ENCODE measurements at places on chromosomes 7 and 10.

DNA sequence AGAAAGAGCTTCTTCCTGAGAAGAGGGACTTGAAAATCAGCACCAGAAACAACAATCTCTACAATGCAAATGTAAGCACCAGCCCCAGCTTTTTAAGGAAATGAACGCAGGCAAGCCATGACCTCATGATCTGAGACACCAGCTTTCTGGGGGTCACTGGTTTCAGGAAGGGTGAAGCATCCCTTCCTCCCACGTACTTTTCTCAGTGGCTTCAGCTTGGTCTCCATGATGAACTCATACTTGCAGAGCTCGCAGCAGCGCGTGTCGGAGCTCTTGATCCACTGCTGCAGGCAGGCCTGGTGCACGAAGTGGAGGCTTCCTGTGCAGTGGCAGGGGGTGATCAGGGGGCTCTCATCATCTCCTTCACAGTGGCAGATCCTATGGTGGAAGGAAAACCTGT is 87.0 kb downstream of the ALOX5 start:
- H3K4me1 ChIP-seq: no peaks in the 10 kb centered on the region
- H3K36me3 ChIP-seq: no peaks in the 10 kb centered on the region
- no peak for DNase-seq
- H3K4me3 ChIP-seq: no peak overlapping the region
- no peak overlapping the region for H3K27ac ChIP-seq
- no peaks in the 10 kb centered on the region for H3K27me3 ChIP-seq

DNA sequence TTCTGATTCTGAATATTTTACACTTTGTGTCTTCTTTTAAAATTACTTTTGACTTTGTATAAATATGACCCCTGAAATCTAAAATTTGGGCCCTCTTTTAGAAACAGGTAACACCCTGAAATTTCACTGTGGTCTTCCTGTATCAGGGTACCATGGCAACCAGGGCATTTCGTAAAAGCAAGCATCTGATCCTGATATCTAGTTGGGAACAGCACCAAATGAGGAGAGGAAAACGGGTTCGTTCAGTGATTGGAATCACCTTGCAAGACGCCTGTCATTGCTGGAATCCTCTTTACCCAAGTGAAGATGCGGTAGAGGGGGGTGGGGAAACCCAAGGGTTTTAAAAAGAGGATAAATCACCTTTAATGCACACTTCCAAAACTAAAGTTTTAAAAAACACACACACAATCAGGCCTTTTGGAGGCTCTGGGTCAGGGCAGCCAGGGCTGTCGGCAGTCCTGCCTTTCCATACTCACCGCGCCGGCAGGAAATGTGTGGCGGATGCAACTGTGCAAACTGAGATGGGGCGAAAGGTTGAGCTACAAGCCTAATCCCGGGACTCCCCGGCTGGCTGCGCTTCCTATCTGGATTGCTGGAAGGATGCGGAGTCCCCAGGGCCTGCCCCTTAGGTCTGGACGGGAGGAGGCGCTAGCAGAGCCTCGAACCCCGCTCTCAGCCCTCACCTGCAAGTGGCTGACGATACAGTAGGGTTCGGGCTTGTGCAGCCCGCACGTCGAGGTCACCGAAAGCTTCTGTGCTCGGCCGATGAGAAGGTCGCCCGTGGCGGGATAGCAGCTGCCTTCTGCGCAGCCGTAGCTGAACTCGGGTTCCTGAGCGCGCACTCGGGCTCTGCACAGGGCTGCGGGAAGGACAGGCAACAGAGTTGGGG is 1.8 kb downstream of the LAMB1 start:
- peak; percentile 77 for DNase-seq
- peaks cover 56% of the 10 kb centered on the region for H3K27me3 ChIP-seq
- H3K4me3 ChIP-seq: peak overlapping the region; percentile 77
- H3K27ac ChIP-seq: no peak overlapping the region

DNA sequence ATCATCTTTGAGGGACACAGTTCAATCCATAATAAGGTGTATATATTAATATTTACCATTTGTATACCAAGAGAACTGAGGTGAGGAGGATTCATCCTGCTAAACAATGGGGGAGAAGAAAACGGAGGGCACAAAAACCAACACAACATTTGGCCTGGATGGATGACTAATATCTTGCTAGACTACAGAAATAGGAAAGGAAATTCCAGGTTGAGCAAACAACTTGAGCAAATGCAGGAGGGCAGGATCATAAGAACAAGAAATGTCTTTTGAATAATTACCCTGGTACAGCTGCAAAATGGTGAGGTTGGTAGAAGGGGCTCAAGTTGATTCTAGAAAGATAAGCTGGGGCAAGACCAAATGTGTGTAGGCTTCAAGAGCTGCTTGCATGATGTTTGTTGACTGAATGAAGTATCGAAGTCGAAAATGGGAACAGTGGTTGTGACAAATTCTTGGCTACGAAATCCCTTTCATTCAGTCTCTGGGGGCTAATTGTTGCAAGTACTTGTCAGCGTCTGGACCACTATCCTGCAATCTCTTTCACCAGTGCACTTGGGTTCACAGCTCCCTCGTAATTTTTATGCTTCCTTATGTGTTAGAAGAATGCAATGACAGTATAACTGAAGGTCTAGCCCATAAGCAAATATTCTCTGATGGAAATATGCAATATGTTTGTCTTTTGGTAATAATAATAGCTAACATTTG is 176.2 kb downstream of the PTEN start:
- no peaks in the 10 kb centered on the region for H3K27me3 ChIP-seq
- DNase-seq: no peak
- H3K27ac ChIP-seq: no peak overlapping the region
- H3K36me3 ChIP-seq: no peaks in the 10 kb centered on the region

- H3K27ac ChIP-seq: no peak overlapping the region
- H3K36me3 ChIP-seq: no peaks in the 10 kb centered on the region
- no peak overlapping the region for H3K4me3 ChIP-seq
- DNase-seq: peak; percentile 29
- peaks cover 12% of the 10 kb centered on the region for H3K27me3 ChIP-seq
- H3K4me1 ChIP-seq: peaks cover 9% of the 10 kb centered on the region
Observed at GRCh38 chr7:134129856-134130523, 2.9 kb downstream of the LRGUK start.

DNA sequence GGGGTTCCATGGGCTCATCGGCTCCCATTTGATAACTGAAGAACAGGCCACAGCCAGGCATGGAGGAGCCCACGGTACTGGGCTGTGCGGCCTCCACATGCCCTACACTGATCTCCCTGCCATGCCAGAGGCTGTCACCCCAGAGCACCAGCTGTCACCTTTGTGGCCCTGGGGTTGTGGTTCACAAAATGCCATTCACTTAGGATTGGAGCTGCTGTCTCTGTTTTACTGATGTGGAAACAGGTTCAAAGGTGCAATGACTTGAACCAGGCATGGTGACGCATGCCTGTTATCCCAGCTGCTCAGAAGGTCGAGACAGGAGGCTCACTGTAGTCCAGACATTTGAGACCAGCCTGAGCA is 4.3 kb upstream of the UPK3B start:
- H3K27ac ChIP-seq: no peak overlapping the region
- H3K27me3 ChIP-seq: no peaks in the 10 kb centered on the region
- no peak overlapping the region for H3K4me3 ChIP-seq
- H3K36me3 ChIP-seq: no peaks in the 10 kb centered on the region

- DNase-seq: no peak
- peaks cover 12% of the 10 kb centered on the region for H3K4me1 ChIP-seq
- H3K27ac ChIP-seq: no peak overlapping the region
- H3K4me3 ChIP-seq: no peak overlapping the region
- H3K36me3 ChIP-seq: no peaks in the 10 kb centered on the region
Observed at GRCh38 chr7:53475776-53476175, 440.3 kb downstream of the POM121L12 start.

GRCh38 chr10:69312528-69312927 is 34.2 kb downstream of the HK1 start:
- no peak overlapping the region for H3K27ac ChIP-seq
- no peaks in the 10 kb centered on the region for H3K27me3 ChIP-seq
- no peaks in the 10 kb centered on the region for H3K36me3 ChIP-seq

- no peaks in the 10 kb centered on the region for H3K36me3 ChIP-seq
- H3K4me3 ChIP-seq: no peak overlapping the region
- H3K27ac ChIP-seq: no peak overlapping the region
- H3K4me1 ChIP-seq: no peaks in the 10 kb centered on the region
- no peak for DNase-seq
Observed at GRCh38 chr10:120828763-120829319, 22.3 kb upstream of the WDR11 start.

GRCh38 chr7:121985476-121986030 is 112.6 kb downstream of the PTPRZ1 start:
- H3K4me1 ChIP-seq: no peaks in the 10 kb centered on the region
- no peaks in the 10 kb centered on the region for H3K27me3 ChIP-seq
- no peak overlapping the region for H3K4me3 ChIP-seq
- DNase-seq: no peak

- peak overlapping the region; percentile 89 for H3K4me3 ChIP-seq
- no peaks in the 10 kb centered on the region for H3K36me3 ChIP-seq
- H3K27ac ChIP-seq: peak overlapping the region; percentile 91
Observed at GRCh38 chr10:110008518-110009339, 945 bp downstream of the ADD3 start.

DNA sequence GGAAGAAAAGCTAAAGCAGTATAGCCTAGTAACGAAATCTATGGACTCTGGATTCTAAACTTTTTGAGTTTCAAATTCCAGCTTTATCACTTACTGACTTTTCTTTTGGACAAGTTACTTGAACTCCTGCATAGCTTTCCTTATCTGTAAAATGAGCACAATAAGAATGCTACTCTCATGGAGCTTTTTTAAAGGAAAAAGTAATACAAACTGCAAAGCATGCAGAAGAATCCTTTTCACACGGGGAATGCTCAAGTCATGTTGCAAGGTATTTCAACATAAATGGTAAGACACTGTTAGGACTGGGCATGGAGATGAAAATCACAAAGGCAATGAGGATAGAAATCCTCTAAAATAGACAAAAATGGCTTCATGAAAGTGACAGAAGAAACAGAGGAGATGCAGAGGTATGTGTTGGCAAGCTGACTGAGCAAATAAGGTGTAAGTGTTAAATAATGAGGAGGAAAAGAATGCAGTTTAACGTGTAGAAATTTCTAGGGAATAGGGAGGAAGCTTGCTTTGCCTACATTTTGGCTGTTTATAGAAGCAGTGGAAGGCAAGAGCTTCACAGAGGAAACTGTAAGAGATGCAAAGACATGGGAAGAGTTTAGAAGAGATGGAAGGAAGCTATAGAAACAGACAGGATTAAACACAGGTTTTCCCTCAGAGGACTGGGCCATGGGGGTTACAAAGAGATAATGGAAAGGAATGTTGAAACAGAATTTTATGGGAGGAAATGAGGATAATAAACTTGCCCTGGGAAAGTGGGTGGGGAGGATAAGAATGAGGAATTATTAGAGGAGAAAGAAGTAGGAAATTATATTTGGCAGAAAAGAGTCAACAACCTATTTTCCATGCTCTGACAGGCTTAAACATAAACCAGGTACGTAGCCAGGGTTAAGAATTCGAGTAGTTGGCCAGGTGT is 28.8 kb upstream of the SNX13 start:
- no peak overlapping the region for H3K27ac ChIP-seq
- no peak for DNase-seq
- no peaks in the 10 kb centered on the region for H3K4me1 ChIP-seq
- no peak overlapping the region for H3K4me3 ChIP-seq

DNA sequence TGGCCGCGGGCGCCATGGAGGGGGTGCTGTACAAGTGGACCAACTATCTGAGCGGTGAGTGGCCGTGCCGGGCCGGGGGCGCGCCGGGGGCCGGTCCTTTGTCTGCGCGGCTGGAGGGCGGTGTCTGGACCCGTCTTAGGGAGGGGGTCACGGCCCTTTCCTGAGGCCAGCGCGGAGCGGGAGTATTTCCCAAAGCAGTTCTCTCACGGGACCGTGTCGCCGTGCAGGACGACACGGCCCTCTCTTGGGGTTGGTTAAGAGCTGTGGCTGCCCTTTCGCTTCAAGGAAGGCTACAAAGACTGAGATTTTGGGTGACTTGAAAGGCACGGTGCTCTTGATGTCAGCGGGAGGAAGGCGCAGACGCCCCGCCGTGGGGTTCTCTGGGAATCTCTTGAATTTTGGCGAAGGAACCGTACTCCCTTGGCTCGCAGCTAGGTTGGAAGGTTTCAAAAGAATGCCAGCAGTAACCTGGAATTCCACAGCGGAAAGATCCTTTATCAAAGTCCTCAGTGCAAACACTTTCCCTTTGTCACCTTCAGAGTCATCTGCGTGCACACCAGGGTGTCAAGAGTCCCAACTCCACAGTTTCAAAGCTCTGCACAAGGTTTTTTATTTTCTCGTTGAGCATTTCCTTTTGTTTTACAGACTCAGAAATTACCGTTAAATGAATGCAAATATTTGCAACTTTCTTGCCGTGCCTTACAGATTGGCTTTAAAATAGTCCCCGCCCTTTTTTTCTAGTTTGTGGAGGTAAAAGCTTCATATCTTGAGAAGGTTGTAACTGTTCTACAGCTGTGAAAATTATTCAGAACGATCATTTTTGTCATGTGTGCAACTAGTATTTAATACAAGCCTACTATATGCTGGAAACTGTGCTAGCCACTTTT is 780 bp downstream of the PLEKHA8 start:
- DNase-seq: peak; percentile 74
- H3K27me3 ChIP-seq: no peaks in the 10 kb centered on the region
- peak overlapping the region; percentile 29 for H3K27ac ChIP-seq
- H3K36me3 ChIP-seq: no peaks in the 10 kb centered on the region
- peaks cover 34% of the 10 kb centered on the region for H3K4me1 ChIP-seq

DNA sequence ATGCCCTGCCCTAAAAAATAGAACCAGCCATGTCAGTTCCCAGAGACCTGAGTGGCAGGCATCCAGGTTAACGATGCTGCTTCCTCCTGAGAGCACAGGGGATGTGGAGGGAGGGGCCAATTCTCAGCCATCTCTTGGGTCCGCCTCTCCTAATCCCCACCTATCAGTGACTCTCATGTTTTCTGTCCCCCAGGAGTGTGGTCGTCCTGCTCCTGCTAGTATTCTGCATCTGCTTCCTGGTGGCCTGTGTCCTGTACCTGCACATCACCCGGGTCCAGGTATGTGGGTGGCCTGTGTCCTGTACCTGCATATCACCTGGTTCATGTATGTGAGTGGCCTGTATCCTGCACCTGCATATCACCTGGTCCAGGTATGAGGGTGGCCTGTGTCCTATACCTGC is 105.3 kb downstream of the ADCY1 start:
- H3K36me3 ChIP-seq: no peaks in the 10 kb centered on the region
- H3K27me3 ChIP-seq: no peaks in the 10 kb centered on the region
- DNase-seq: no peak
- no peaks in the 10 kb centered on the region for H3K4me1 ChIP-seq

- H3K36me3 ChIP-seq: no peaks in the 10 kb centered on the region
- H3K4me3 ChIP-seq: no peak overlapping the region
- no peak for DNase-seq
Observed at GRCh38 chr10:62426086-62426485, 51.9 kb downstream of the ZNF365 start.

DNA sequence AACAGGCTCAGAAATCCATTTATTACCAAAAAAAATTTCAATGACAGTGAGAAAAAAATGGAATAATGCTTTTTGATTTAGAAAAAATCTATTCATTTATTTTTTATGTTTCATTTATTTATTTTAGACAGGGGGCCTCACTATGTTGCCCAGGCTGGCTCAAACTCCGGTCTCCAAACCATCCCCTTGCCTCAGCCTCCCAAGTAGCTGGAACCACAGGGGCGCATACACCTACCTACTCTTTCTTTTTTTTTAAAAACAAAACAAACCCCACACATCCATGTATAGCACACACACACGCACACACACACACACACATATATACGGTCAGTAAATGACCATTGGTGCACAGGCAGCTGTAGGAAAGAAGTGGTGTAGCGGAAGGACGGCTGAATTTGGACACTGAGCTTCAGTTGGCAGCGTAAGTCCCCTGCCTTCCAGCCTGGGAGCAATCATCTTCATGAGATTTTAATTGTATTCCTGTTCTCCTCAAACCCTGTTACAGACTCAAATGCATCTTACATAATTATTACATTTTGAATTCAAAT is 28.8 kb downstream of the ARL4A start:
- H3K27ac ChIP-seq: peak overlapping the region; percentile 77
- no peaks in the 10 kb centered on the region for H3K27me3 ChIP-seq
- H3K36me3 ChIP-seq: no peaks in the 10 kb centered on the region
- peaks cover 48% of the 10 kb centered on the region for H3K4me1 ChIP-seq
- no peak overlapping the region for H3K4me3 ChIP-seq

All from neural progenitor cell (in vitro differentiated cells).